ENCODE measurements at places on chromosomes 7 and 10.

GRCh38 chr7:149171892-149172533 is 23.3 kb upstream of the ZNF282 start:
- H3K4me1 ChIP-seq, result no peaks in the 10 kb centered on the region
- H3K4me3 ChIP-seq, result no peak overlapping the region
- H3K27me3 ChIP-seq, result no peaks in the 10 kb centered on the region
- H3K36me3 ChIP-seq, result peaks cover 6% of the 10 kb centered on the region
- DNase-seq, result no peak

DNA sequence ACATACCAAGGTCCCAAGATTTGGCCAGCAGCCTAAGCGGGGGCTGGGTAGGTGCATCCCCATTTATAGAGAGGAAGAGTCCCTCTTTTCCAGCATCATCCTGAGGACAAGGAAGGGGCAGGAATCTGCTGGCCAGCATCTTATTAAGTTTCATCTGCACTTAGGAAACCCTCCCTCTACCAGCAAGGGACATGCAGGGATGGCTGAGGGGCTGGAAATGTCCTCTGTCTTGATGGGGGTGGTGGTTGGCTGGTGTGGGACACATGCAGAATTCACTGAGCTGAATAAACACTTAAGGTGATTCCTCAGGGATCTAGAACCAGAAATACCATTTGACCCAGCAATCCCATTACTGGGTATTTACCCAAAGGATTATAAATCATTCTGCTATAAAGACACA is 42.1 kb downstream of the NOD1 start:
- peaks cover 33% of the 10 kb centered on the region for H3K36me3 ChIP-seq
- peaks cover 7% of the 10 kb centered on the region for H3K4me1 ChIP-seq
- H3K27me3 ChIP-seq, result no peaks in the 10 kb centered on the region
- H3K4me3 ChIP-seq, result no peak overlapping the region
- no peak for DNase-seq

GRCh38 chr10:105993609-105994008 is 1170.9 kb downstream of the SORCS1 start:
- no peak overlapping the region for H3K4me3 ChIP-seq
- no peaks in the 10 kb centered on the region for H3K27me3 ChIP-seq
- DNase-seq, result no peak
- no peaks in the 10 kb centered on the region for H3K36me3 ChIP-seq

DNA sequence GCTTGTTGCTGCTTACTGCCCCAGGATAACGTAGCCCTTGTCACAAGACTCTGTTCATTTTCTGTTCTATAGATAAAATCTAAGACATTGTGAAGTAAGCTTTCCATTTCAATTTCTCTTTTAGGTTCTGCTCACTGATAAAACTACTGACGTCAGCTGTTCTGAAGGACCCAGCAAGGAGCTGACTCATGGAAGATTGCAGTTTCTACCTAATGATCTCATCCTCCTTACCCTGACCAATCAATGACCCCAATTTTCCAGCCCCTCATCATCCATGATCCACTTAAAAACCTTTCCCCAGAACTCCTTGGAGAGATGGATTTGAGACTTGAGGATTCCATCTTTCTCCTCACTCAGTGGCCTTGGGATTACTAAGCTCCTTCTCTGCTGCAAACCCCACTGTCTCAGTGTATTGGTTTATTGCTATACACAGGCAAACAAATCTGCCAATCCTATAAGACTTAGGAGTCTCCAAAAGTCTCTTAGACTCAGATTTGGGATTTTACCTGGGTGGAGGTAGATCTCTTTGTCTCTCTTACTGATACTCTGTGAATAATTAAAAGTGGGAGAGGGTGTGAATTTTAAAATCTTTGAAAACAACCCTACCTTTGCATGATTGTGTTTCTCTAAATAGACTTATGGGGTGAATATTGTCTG is 109.2 kb upstream of the TRIM24 start:
- H3K36me3 ChIP-seq, result no peaks in the 10 kb centered on the region
- H3K4me1 ChIP-seq, result no peaks in the 10 kb centered on the region
- DNase-seq, result no peak

- no peak overlapping the region for H3K27ac ChIP-seq
- H3K4me3 ChIP-seq, result no peak overlapping the region
- no peak for DNase-seq
- peaks cover 36% of the 10 kb centered on the region for H3K4me1 ChIP-seq
- H3K36me3 ChIP-seq, result no peaks in the 10 kb centered on the region
Measured at GRCh38 chr10:97538411-97538810, 34.2 kb upstream of the ANKRD2 start.

DNA sequence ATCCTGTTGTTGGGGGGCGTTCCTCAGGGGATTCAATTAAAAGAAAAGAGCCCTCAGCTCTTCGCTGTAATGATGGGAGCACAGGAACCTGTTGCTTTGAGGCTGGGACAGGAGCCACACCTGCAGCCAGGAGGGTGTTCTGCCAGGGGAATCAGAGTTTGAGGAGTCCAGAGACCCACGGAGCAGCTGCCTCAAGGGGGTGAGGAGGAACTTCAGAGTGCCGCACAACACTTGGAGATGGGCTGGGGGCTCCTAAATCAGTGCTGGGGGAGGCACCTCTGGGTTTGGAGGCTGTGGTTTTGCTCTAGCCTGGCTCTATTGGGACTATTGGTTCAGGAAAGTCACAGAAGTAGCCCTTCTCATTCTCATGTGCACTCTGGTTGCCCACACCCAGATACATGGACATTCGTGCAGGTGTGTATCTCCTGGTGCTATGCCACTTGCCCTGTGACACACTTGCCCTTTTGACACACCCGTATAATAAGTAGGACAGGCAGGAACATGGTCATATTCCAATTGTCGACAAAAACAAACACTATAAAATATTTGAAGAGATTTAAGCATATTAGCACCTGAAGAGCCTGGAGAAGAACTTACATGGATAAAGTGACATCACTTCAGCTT is 98.1 kb downstream of the PTPN20 start:
- H3K36me3 ChIP-seq, result no peaks in the 10 kb centered on the region
- H3K4me1 ChIP-seq, result no peaks in the 10 kb centered on the region
- no peaks in the 10 kb centered on the region for H3K27me3 ChIP-seq

- no peaks in the 10 kb centered on the region for H3K4me1 ChIP-seq
- no peak for DNase-seq
- H3K36me3 ChIP-seq, result no peaks in the 10 kb centered on the region
- no peaks in the 10 kb centered on the region for H3K27me3 ChIP-seq
Measured at GRCh38 chr7:72706521-72706920, 121.5 kb downstream of the TYW1B start.

DNA sequence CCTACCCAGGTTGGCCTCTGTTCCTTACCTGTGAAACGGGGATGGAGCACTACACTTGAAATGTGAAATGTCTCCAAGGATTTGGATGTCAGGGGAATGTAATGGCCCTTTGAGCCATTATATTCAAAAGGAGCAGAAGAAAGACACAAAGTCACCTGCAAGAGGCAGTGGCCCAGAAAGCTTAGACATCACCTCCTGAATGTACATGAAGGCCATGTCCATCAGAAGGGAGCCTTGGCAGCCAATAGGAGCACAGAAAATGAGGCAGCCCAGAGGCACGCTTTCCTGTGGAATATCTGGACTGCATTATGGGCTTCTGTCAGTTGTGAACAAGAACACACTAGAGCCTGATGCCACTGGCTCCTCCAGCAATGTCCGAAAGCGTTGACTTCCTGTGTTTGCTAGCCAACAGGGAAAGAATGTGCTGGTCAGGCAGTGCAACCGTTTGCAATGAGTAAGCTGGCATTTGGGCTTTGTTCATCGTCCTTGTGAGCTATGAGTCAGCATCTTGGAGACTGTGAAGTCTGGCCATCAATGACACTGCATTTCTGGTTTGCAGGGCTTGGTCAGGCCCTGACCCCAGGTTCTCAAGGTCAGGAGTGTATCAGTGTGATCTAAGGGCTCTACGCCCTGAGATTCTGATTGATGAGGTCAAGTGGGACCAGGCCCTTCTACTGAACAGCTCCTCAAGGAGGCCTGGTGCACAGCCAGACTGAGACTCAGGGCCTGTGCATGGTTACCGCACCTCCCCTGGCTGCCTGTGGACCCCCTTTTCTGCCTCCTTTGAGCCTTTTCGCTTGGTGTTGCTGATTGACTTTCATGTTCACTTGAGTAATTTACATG is 222.4 kb downstream of the RPS24 start:
- peak; percentile 77 for DNase-seq
- H3K4me1 ChIP-seq, result no peaks in the 10 kb centered on the region
- no peaks in the 10 kb centered on the region for H3K36me3 ChIP-seq
- H3K4me3 ChIP-seq, result no peak overlapping the region
- H3K27ac ChIP-seq, result peak overlapping the region; percentile 74
- H3K27me3 ChIP-seq, result no peaks in the 10 kb centered on the region

- no peaks in the 10 kb centered on the region for H3K27me3 ChIP-seq
- H3K27ac ChIP-seq, result no peak overlapping the region
- no peaks in the 10 kb centered on the region for H3K4me1 ChIP-seq
- no peak overlapping the region for H3K4me3 ChIP-seq
Measured at GRCh38 chr7:15461576-15461975, 100.2 kb downstream of the AGMO start.

- peaks cover 12% of the 10 kb centered on the region for H3K4me1 ChIP-seq
- H3K36me3 ChIP-seq, result no peaks in the 10 kb centered on the region
- no peak overlapping the region for H3K27ac ChIP-seq
- H3K27me3 ChIP-seq, result no peaks in the 10 kb centered on the region
Measured at GRCh38 chr10:62772186-62772974, 32.1 kb upstream of the ADO start.

GRCh38 chr7:90816511-90817142 is 220.5 kb downstream of the CDK14 start:
- no peak overlapping the region for H3K4me3 ChIP-seq
- no peaks in the 10 kb centered on the region for H3K36me3 ChIP-seq
- no peaks in the 10 kb centered on the region for H3K4me1 ChIP-seq
- no peaks in the 10 kb centered on the region for H3K27me3 ChIP-seq
- H3K27ac ChIP-seq, result no peak overlapping the region

- no peaks in the 10 kb centered on the region for H3K36me3 ChIP-seq
- peak; percentile 41 for DNase-seq
- no peak overlapping the region for H3K4me3 ChIP-seq
- H3K27ac ChIP-seq, result no peak overlapping the region
- peaks cover 11% of the 10 kb centered on the region for H3K4me1 ChIP-seq
Measured at GRCh38 chr10:100327007-100327717, 2.9 kb downstream of the PKD2L1 start.

- no peaks in the 10 kb centered on the region for H3K27me3 ChIP-seq
- no peaks in the 10 kb centered on the region for H3K4me1 ChIP-seq
- no peak overlapping the region for H3K27ac ChIP-seq
- no peak for DNase-seq
Measured at GRCh38 chr7:91892099-91892705, 11.7 kb upstream of the MTERF1 start.

DNA sequence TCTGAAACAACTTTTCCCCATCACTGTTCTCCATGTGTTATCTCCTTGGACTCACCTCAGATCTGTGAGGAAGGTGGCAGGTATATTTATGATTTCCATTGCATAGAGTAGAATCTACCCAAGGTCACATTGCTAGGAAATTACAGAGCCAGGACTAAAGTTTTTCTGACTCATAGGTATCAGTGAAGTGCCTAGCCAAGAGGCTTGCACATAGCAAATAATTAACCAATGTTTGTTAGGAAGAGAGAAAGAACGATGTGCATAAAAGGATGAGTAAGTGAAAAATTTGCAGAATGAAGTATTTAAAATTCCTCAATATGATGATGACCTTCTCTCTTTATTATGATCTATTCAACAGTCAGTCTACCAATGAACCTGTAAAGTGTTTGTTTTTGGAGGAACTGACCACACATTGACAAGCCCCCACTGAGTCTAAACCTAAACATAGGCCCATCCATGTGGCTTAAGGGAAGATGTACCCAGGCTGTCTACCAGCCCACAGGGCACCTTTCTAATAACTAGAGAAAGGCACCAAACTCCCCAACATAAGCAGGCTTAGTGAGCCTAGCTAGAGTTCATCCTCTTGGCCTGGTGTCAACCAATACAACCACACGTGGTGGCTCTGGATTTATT is 252.9 kb upstream of the ZMIZ1 start:
- H3K4me1 ChIP-seq, result no peaks in the 10 kb centered on the region
- no peaks in the 10 kb centered on the region for H3K27me3 ChIP-seq
- H3K36me3 ChIP-seq, result no peaks in the 10 kb centered on the region
- H3K4me3 ChIP-seq, result no peak overlapping the region
- DNase-seq, result no peak

DNA sequence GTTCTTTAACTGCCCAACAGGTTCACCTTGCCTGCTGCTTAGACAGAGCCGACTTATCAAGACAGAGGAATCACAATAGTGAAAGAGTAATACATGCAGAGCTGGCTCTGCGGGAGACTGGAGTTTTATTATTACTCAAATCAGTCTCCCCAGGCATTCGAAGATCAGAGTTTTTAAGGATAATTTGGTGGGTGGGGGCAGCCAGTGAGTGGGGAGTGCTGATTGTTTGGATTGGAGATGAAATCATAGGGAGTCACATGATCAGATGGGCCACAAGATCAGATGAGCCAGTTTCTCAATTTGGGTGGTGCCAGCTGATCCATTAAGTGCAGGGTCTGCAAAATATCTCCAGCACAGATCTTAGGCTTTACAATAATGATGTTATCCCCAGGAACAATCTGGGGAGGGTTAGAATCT is 131.3 kb downstream of the AKR1D1 start:
- H3K27me3 ChIP-seq, result no peaks in the 10 kb centered on the region
- H3K27ac ChIP-seq, result no peak overlapping the region
- DNase-seq, result no peak
- no peaks in the 10 kb centered on the region for H3K4me1 ChIP-seq

Measured in gastrocnemius medialis (tissue), 4 donors.